Stimulated activated CD8-positive, alpha-beta memory T cell treated with anti-CD3 and anti-CD28 coated beads, Interleukin-7, amount 100 ng/mL, for 48 hours (primary cell): ENCODE measurements at places on chromosomes 1 and 21.

- no peak for DNase-seq
These were observed 719 bp downstream of the EYA3 start for GRCh38 chr1:28087614-28088167.

DNA sequence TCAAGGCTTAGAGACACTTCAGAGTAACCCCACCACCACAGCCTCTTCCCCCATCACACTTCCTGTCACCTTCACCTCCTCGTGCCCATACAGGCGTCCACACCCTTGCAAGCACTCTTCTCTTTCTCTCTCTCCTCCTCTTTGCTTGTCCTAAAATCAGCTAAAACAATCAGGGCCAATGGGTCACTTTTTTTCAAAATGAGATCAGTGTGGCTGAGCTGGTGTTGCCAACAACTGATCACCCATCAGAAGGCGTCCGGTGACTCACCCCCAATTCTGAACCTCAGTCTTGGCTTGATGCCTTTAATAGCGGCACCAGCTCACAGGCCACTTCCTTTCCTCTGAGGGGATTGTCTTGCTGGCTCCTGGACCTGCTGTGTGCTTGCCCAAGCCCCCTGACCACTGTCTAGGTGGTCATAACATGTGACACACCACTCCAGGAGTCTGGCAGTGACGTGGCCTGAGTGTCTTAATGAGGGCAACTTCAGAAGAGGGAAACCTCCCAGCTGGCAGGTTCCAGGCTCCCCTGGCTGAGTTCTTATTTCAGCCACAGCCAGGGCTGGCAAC is 1.6 kb downstream of the DRAXIN start:
- peak; percentile 25 for DNase-seq

- no peak for DNase-seq
These were observed 7.9 kb downstream of the SLAMF7 start for GRCh38 chr1:160746836-160747500.

DNA sequence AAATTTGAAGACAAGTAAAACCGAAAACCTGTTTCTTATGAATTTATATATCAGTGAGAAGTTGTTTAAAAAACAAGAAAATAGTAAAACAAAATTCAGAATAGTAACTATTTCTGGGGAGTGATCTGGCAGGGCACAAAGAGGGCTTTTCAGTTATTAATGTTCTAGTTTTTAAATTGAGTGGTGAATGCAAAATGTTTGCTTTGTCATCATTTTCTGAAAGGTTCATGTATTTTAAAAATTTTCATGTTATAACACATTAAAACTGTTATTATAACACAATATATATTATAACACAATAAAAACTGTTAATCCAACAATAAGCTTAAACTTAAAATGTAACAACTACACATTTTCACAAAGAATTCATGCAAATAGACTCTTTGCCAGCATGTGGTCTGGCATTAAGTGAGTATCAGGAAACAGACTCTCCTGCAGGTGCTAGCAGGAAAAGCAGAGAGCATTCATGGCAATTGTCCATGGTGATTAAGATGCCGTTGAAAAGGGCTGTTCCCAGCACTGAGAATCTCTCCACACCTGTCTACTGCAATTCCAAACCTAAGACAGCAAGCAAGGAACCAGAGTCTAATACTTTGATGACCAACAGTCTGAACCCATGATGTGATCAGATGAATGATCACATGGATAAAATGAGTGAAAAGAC is 204.9 kb downstream of the TBX15 start:
- DNase-seq = no peak

DNA sequence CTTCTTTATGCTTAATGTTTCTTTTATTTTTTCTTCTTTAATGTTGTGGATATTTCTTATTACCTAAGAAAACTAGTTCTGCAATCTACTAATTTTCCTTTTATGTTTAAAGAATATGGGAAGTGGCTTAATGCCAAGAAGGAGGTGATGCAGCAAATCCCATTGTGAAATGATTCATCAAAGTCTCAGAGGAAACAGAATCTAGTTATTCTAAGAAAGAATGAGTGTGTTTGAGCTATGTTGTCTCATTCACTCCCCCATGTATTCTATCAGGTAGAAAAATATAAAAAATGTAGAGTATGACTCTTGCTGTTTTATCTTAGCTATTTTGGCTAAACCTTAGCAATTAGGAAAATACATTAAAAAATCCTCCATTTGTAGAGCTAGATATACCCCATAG is 659.9 kb upstream of the RGS18 start:
- DNase-seq = no peak

GRCh38 chr21:42009018-42009830 is 936 bp downstream of the ZBTB21 start:
- DNase-seq = no peak

DNA sequence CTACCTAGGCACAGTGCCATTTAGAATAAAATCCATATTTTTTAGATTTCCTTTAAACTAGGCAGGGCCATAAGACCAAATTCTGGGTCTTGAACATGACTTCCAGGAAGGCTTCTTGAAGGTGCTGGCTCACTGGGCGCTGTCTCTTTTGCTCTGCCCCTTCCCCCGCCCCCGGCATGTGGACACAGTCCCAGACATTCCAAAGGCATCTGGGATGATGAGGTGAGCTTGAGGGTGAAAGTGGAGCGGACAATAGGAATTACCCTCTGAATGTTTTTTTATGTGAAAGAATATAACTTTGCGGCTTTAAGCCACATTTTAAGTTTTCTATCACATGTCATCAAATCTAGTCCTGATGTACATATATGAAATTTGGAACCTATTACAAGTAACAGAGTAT is 29.4 kb downstream of the RWDD3 start:
- DNase-seq = no peak

- DNase-seq = no peak
These were observed 10.9 kb upstream of the UBR4 start for GRCh38 chr1:19220991-19221390.

DNA sequence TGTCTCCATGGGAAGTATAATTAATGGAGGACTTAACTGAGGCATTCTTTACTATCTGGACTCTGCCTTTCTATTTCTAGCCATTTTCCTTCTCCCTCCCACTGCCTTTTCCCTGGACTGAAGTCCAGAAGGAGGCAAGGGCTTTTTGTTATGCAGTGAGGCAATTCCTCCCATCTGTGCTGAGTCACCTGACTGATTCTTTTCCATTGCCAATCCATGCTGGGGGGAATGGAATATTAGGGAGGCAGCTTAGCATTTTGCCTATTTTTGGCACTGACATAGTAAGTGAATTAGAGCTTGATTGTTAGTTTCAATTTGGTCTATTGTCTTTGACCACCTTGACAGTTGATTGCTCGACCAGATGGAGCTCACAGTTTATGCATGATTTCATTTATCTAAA is 1000.6 kb upstream of the PRMT6 start:
- no peak for DNase-seq

DNA sequence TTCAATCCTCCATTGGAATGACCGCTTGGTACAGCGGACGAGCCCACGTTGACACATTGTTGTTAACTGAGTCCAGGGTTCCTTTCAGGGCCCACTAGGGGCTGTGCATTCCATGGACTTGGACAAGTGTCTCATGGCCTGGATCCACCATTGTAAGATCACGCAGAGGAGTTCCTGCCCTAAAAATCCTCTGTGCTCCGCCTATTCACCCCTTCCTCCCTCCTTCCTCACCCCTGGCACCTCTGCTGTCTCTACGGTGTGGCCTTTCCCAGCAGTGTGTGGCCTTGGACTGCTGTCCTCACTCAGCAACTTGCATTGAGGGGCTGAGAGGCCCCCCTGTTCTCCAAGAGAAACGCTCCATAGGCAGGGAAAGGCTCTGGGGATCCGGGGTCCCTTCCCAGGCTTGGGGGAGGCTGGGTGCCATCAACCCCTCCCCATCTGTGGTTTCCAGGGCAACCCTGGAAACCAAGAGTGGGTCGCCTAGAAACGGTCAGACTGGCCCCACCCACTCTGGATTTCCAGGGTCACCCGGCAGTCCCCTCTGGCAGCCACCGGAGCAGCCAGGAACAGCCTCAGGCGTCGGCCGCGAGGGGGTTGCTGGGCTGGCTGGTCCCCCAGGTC is 50.9 kb downstream of the MEGF6 start:
- DNase-seq = no peak

GRCh38 chr1:87528754-87529517 is 200.3 kb downstream of the LMO4 start:
- no peak for DNase-seq

- DNase-seq = no peak
These were observed 841.2 kb upstream of the ADGRL4 start for GRCh38 chr1:79847700-79848099.

DNA sequence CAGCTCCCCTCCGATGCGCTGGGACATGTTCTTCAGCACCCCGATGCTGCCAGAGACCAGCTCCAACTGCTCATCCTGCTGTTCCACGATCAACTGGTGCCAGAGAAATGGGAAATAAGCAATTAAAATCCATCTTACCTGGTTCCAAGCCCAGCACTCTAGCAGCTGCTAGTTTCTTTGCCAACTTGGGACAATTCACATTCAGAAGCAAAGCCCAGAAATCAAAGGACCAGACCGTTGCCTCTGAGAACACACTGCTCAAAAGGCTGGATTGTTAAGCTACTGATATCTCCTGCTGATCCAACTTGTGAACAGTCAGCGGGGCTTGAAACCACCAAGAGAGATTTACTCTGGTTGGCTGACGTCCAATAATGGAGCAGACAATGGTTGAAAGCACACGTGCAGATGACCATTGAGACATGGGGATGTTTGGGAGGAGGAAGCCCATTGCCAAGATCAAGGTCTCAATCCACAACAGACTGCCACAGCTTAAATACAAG is 34.4 kb downstream of the STX6 start:
- DNase-seq = no peak

GRCh38 chr1:43067977-43068751 is 103.9 kb downstream of the EBNA1BP2 start:
- no peak for DNase-seq

DNA sequence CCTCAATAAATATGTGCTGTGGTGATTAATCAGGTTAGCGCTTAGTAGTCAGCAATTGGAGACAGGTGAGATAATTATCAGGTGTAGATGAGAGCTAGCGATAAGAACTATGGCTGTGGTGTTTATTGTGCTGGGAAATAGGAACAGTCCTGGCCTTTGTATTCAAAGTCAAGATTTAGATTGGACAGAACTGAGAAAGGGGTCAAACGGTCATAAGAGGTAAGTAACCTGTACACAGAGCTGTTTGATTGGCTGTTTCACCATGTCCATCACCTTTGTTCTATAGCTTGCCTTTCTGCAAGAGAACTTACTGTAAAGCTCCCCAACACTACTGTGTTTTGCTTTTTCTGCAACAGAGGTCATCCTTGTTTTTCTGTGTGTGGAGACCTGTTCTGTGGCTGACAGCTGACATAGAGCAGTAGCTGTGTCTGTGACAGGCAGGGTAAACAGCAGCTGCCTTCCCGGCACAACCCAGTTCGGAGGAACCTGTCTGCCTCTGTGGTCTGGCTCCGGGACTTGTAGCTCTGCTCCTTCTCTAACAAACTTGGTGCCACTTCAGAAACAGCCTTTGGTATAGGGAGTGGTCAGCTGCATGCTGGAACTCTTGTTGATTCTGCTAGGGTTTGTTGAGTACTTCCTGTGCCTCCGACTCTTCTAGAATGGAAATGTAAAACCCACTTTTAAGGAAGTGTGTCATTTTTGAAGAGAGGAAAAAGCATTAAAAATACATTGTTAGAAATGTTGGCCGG is 21.1 kb upstream of the CDC42 start:
- DNase-seq = no peak

- no peak for DNase-seq
These were observed 21.7 kb upstream of the LRRC47 start for GRCh38 chr1:3817821-3818597.

DNA sequence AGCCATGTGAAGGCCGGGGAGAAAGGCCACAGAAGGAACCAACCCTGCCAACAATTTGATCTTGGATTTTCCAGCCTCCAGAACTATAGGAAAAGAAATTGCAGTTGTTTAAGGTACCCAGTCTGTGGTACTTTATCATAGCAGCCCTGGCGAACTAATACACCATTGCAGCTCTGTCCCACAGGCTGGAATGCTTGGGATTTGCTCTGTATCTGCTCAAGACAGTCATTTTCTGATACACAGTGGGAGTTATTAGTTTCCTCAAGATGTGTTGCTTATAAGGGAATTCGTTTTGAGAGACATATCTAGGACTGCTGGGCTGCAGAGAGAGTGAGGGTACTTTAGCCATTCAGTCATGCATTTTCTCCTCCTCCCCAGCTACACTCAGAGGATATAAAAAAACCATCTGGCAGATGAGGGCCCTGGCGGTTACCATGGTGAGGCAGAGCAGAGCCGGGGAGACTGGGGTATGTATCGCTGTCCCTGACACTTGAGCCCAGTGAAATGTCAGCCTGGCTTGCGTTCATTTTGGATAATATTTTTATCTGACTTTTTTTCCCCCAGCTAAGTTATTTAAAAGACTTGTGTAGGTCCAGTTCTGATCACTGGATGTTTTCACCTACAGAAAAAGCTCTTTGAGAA is 104.6 kb downstream of the DIRAS3 start:
- no peak for DNase-seq

DNA sequence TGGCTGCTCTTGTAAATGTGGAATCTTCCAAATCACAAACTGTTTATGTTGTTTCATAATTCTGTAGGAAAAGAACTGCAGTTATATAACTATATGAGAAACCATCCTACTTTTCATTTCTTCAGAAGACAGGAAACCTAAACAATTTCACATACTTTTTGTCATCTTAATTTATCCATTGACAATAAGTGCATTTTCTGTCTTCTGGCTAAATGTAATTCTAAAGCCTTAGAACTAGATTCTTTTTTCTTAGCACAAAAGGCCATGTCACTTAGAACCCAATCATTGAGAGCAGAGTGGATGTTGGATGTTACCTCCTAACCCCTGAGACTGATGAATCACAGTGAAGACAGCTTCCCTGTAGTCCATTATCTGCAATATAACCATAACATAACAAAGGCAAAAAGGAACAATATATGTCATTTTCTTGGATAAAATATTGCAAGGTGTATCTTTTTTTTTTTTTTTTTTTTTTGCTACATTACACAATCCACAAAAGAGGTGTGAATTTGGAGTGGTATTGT is 410.2 kb upstream of the PRMT6 start:
- DNase-seq = no peak

DNA sequence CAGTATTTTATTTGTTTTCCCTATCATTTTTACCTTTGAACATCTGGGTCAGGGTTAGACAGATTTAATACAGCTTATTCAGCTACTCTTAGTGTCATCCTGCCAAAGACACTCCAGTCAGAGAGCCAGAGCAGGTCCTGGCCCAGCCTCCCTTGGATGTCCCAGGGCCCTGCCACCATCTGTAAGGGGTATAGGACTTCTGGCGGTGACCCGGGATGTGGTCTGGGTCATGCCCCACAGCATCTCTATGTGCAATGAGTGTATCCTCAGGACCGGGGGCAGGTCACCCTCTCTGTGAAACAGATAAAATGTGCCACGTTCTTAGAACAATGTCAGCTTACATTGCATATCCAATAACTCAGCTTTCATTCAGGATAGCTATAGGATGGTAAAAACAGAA is 37.8 kb upstream of the PRSS38 start:
- DNase-seq = no peak

- DNase-seq = no peak
These were observed 28.0 kb upstream of the PLEKHG5 start for GRCh38 chr1:6519491-6519934.
